ENCODE measurements at places on chromosomes 1 and 21.
A peak's percentile ranks its signal among the peaks of the same experiment; 100 is the strongest.

DNA sequence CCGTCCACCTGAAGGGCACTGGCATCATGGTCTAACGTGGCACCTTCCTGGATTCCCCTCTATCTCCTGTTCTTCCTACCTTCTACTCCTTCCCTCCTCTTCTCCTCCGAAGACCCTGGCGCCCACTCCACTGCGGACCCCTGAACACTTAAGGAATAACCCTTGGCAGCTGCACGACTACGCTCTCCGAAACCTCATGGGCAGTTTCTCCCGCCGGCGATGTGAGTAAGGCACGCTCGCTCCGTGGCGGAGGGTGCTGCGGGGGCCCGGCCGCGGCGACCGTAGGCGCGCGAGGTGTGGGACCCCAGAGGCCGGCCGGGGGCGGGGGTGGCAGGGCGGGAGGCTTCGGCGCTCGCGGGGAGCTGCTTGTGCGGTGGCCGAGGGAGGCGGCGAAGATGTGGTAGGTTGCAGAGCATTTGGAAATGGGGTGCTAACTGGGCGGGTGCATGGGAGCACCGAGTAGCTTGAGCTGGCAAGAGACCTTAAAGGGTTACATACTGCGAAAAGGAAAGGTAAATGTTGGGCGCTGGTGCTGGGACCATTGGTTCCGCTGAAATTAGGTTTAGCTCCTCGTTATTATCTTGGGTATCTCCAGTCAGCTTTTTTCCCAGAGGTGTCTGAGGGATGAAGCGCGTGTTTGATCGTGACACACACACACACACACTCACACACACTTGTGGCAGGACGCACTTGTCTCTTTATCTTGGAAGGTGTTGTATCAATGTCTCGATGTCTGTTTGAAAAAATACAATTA, 876 bp downstream of the LRRC7 start:
- DNase-seq = no peak

DNA sequence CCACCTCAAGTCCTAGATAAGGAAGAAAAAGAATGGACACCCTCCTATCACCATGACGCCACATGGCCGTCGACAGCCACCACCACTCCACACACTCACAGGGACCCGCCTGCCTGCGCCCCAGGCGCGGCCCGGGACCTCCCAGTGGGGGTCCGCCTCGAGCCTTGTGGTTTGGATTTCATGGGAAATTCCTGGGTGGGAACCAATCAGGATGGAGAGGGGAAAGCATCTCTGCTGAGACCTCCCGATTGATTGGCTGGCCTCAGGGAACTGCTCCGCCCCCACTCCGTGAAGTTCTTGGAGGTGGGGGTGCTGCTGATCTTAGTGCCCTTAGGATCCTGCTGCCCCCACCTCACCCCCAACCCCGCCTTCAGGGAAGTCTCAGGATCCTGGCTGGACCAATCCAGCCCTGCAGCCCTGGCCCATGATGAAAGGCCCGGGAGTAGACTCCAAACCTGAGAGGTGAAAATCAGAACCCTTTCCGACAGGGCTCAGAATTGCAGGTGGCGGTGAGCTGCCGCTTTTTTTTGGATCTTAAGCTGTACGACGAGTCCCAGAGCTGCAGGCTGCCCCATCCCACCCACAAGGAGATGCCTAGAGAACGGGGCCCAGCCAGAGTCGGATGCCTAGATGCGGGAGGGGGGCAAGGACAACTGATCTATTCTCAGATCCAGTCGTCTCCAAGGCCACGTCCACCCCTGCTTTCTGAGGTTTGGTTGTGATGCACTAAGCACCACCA, 29.0 kb upstream of the TMEM51 start:
- no peak for DNase-seq

DNA sequence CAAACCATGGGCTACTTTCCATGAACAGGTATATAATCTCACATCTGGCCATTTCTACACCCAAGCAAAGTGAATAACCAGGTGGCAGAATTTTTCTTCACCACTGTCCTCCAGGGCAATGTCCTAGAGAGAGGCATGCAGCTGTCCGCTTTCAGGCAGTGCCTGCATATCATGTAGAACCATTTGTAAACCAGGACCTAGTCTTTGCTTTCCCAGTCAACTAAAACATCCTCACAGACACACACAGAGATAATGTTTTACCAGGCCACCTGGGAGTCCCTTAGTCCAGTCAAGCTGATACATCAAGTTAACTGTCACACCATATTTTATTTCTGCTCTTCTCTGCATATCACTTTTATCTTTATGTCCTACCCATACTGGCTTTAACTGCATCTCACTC, 26.2 kb downstream of the TNFSF18 start:
- no peak for DNase-seq

- no peak for DNase-seq
Measured at GRCh38 chr1:88647249-88647645, 36.8 kb upstream of the PKN2 start.

DNA sequence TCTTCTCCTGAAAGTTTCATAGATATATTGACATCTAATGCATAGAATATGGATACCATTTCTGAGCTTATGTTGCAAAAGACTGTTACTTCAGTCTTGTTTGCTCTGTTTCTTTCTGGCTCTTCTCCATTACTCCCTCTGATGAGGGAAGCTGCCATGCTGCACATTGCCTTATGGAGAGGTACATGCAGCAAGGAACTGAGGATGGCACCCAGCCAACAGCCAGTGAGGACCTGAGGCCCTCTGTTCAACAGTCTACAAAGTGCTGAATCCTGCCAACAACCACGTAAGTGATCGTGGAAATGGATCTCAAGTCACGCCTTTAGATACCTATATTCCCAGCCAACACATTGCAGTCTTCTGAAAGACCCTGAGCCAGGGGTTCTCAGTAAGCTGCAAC, 66.6 kb upstream of the ADAMTS5 start:
- no peak for DNase-seq

- DNase-seq = no peak
Measured at GRCh38 chr1:240591564-240591963, 20.4 kb downstream of the GREM2 start.

DNA sequence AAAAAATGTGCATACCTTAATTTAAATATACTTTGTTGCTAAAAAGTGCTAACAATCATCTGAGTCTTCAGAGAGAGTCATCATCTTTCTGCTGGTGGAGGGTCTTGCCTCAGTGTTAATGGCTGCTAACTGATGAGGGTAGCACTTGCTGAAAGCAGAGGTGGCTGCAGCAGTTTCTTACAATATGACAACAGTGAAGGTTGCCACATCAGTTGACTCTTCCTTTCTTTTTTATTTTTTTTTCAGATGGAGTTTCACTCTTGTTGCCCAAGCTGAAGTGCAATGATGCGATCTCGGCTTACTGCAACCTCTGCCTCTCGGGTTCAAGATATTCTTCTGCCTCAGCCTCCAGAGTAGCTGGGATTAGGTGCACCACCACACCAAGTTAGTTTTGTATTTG, 2.6 kb upstream of the CFAP45 start:
- no peak for DNase-seq

- no peak for DNase-seq
Measured at GRCh38 chr1:68811806-68812205, 314.9 kb upstream of the DEPDC1 start.

DNA sequence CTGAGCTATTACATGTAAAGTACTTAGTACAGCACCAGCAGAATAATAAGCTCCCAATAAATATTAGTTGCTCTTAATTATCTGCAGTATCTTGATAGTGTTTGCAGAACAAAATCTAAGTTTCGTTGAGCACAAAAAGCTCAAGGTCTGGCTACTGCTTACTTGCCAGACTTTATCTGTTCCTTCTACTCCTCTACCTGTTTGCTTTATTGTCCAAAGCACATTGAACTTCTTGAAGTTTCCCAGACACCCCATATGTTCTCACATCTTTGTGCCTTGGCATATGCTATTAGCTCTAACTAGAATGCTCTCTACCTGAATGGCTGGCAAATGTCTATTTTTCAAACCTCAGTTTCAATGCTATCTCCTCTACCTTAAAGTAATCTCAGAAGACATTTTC, 54.9 kb downstream of the LRRC40 start:
- no peak for DNase-seq

- peak; percentile 44 for DNase-seq
Measured at GRCh38 chr1:154765970-154766369, 104.1 kb downstream of the KCNN3 start.

GRCh38 chr1:20949871-20950590, 162.9 kb upstream of the HP1BP3 start:
- DNase-seq = no peak

DNA sequence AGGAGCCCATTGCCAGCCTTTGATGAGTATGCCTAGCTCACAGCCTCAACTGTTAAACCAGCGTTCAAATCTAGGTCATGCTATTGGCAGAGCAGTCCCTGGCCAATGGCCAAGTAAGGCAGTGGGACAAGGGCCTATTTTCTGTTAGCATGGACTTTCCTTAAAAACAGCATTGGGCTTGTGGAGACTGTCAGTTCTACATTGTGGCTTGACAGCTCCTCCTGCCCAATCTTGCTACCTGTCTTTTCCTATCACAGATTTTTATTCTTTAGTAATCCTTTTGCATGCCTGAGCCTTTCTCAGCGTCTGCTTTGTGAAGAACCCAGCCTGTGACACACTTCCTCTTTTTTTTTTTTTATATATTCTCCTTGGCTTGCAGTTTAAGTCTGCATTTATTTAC, 56.4 kb downstream of the DIP2A start:
- peak; percentile 29 for DNase-seq

DNA sequence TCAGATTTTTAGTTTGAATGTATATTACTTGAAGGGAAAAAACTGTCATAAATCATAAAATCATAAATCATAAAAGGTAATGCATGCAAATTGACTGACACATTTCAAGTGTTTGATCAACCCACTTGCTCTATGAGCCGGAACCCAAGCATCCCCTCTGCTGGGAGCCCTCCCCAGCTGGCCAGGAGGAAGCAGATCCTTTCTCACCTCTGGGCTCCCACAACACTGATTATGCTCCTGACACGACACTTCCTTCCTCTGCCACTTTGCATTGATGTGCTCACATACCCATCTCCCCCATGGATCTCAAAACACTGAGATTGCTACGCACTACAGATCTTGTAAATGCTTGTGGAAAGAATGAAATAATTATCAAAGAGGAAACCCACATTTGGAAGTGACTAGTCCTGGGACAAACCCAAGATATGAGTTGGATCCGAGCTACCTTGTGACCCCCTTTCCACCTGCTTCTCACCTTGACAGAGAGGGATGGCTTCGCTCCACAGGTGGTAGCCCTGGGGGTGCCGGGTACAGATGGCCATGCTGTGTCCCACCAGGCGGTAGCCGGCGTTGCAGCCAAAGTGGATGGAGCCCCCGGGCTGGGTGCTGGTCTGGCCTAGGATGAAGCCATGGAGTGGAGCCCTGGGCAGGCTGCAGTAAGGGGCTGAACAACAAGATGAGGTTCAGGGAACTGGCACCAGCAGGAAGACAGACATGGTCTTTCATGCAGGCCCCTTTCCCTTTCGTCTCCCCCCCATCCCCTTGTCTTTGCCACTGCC, 104.6 kb downstream of the ZSCAN20 start:
- DNase-seq = no peak

GRCh38 chr1:27616441-27616840, 12.5 kb upstream of the AHDC1 start:
- DNase-seq = no peak

DNA sequence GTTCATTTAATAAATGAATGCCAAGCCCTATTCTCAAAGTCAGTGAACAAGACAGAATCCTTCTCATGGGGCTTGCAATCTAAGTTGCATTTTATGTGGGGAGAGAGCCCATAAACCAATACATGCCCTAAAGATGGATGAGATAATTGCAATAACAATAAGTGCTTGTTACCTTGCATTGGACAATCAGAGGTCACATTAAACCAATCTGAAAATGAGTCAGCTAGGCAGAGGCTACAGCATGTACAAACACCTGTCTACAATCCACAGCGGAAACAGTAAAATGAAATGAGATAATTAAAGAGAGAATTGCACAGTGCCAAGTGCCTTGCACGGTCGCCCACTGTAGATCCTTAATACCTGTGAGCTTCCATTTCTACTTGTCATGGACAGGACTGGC, 7.4 kb upstream of the IGFN1 start:
- DNase-seq = no peak

GRCh38 chr1:41444246-41444645, 40.2 kb downstream of the EDN2 start:
- no peak for DNase-seq
